ENCODE measurements at places on chromosomes 3 and 15.

- DNase-seq = no peak
Observed at GRCh38 chr3:197794115-197794514, 3.1 kb downstream of the LRCH3 start.

DNA sequence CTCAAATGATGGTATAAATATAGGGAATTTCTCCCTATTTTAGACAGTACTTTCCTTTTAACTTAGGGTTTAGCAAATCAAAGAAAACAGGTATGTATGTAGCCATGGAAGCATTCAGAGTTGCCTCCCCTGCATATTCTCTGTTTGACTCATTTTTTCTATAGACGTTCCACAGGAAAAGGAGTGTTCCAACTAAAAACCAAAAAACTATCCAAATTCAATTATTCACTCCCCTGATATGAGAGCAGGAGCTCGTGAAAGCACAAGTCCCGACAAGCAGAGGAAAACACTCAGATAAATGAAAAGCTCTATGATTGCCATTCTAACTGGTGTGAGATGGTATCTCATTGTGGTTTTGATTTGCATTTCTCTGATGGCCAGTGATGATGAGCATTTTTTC, 119.5 kb downstream of the FRMD5 start:
- DNase-seq = no peak

- DNase-seq = no peak
Observed at GRCh38 chr3:107910713-107911259, 180.0 kb downstream of the CD47 start.

- DNase-seq = no peak
Observed at GRCh38 chr3:33419948-33420347, 20.3 kb downstream of the UBP1 start.

DNA sequence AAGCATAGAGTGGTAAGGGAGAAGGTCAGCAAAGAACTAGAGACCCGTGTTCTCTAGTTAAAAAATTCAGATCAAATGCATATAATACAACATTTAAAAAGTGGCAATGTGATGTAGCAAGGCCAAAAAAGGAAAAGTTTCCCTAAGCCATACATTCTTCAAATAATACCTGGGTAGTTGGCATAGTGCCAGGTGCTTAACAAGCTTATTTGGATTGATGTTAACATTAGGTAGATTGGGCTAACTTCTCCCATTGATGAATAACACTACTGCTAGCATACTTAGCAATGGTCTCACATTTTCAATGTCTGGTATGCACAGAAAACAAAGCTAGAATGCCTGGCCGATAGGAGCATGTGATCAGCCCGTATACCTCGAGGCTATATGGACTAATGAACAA, 283.6 kb upstream of the RARB start:
- DNase-seq = no peak

DNA sequence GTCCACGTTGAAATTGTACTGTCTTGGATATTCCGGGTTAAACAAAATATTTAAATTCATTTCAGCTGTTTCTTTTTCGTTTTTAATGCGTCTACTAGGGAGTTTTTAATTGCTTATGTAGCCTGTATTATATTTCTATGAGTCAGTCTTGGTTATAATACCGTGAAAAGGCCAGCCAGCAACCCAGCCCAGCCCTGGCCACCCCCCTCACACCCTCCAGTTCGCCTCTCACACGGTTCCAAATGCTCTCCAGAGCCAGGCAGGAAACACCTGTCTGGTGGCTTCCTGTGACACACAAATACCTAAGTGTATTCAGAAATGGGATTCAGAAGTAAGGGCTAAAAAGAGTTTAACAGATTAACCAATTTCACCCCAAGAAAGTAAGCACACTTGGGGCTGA, 4.4 kb downstream of the SH3BP5 start:
- DNase-seq = no peak

GRCh38 chr15:94416820-94417219, 185.5 kb downstream of the MCTP2 start:
- no peak for DNase-seq

- DNase-seq = no peak
Observed at GRCh38 chr15:79970624-79971434, at the start of gene BCL2A1. Gene BCL2A1, minus strand, starts transcription at chr15:79971196. Its CDS starts 77 bp downstream, at chr15:79971119.

DNA sequence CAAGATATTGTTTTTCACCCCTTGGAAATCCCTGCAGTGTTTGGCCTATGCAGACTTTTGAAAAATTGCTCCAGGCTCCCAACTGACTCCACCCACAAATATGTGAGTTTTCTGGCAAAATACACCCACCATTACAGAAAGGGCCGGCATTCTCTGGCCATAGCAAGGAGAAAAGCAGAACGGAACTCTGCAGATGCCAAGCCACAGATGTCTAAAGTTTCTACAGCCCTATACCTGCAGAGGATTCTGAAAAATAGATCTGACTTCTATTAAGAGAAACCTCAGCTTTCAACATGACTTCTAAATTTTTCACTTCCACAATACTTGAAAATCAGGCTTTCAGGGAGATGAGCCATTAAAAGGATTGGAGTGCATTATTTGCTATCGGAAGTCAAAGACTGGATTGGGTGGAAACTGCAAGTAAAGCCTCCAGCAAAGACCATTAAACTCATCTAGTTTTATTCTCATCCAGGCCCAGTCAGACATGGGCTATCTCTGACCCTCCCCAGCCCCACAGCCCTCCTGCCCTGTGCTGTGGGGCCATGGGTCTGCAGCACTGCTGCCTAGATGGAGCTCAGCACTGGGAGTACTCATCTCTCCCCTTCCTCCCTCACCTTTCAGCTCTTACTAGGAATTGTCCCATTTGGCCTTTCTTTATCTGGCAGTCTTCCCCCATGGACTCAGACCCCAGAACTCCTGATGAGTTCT, 243.1 kb upstream of the GOLGA6L4 start:
- no peak for DNase-seq

DNA sequence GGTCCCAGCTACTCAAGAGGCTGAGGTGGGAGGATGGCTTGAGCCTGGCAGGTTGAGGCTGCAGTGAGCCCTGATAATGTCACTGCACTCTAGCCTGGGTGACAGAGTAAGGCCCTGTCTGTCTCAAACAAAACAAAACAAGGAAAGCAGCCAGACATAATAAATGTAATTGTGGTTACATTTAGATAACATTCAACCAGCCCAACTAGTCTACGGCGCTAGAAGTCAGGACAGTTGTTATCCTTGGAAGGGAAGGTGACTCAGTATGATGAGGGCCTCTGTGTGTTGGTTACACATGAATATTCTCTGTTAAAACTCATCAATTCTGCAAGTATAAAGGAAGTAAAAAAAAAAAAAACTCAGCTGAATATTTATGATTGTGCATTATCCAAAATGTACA, 27.0 kb upstream of the CSPG5 start:
- DNase-seq = no peak

GRCh38 chr3:39146611-39147591, 6.5 kb downstream of the CSRNP1 start:
- DNase-seq = peak; percentile 80

- no peak for DNase-seq
Observed at GRCh38 chr15:56252386-56252785, 8.7 kb upstream of the RFX7 start.

DNA sequence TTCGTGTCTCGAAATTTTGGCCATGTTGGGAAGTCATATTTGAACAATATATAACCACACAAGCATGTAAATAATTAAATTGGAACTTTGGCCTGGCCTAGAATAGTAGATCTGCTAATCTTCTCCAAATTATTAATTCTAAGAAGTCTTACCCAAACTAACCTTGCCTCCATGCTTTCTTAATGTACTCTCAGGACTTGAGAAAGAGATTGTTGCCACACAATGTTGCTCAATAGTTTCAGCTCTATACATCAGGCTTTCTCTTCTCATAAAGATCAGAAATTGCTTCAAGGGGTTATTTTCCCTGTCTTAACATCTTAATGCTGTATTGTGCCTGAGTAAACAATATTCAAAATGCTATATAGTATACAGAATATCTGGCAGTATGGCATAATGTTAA, 202.7 kb upstream of the LRIG1 start:
- DNase-seq = no peak

DNA sequence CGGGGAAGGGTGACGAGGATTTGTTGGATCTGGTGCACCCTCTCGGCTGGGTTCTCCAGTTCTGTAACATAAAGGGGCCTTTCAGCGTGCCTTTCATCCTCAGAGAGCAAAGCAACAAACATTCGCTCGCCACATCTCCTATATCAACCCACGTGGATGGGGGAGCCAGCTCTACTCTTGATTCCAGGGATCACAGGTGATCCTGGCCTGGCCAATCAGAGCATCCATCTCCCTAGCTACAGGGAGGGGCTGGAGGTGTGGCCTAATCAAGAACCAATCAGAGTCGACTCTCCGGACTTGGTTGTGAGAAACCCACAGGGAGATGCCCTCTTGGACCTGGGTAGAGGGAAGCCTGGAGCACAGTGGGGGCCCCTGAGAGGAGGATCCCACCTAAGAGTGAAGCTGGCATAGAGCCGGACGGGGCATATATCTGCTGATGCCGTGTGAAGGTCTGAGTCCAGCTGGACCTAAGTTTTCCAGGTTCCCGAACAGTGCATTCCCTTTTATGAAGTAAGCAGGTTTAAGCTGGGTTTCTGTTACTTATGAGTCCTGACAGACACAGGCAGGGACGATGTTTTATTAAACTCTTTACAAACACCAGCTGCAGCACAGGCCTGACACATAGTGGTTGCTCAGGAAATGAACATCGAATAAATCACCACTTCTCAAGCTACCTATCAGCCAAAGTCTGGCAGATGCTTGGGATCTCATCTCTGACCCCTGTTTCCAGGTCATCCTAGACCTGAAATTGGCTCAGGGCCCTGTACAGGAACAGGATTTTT, 50.7 kb upstream of the RAD18 start:
- no peak for DNase-seq

- DNase-seq = no peak
Observed at GRCh38 chr15:63655683-63656372, 58.6 kb downstream of the FBXL22 start.

DNA sequence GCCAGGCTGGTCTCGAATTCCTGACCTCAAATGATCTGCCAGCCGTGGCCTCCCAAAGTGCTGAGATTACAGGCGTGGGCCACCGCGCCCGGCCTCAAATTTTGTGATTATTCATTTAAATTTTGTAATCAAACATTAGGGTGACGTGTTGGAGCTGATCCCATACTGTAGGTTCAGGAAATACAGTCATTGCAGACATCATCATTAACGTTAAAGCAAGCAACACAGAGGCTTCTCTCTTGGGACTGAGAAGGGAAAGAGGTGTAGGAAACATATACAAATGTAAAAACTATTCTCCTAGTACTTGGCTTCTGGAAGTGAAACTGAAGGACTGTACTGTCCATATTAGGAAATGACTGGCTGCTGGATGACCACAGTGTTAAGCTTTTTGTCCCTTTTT, 11.1 kb upstream of the ARID3B start:
- DNase-seq = no peak

Data from stimulated activated CD8-positive, alpha-beta memory T cell treated with anti-CD3 and anti-CD28 coated beads, Interleukin-7, amount 100 ng/mL, for 48 hours (primary cell).